ENCODE measurements at places on chromosomes 16 and 17.

DNA sequence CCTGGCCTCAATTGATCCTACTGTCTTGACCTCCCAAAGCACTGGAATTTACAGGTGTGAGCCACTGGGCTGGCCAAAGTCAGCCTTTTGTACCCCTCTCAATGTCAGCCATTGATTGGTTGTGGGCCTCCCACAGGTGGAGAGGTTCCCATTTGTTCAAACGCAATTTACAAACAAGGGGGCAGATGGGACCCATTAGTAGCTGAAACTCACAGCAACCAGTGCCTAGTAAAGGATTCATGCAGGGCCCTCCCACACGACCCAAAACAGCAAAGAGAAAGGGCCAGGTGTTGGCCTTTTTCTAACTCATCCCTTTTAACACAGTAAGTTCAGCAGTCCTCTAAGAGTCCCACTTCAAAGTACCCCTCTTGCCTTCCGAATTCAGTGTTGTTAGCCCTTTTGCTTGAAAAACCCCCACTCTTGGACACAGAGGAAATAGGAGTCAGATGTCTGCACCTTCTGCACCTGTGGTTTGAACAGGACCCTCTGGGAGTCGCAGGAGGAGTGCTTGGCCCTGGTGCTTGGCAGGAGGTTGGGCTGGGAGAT, 89.2 kb downstream of the PITPNC1 start:
- no peak for DNase-seq

DNA sequence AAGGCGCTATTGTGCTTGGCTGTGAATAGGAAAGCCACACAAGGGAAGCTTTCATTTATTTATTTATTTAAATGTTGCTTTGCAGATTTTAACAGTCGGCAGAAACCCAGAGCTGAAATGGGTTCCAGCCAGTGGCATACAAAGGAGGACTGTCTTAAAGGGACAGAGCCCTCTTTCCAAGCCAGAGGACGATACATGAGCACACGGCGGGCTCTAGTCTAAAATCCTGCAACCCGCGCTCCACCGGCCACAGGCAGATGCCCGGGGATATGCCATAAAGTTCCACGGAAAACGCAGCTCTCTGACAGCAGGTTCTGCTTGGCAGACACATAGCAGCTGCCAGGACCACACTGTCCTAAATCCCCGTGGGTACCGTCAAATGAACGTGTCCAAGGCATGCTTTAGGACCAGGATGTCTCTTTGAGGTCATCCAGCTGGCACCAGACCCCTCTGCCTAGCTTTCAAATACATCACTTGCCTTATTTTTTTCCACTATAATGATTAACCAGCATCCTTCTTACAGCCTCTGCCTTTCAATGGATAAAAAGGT, 64.6 kb downstream of the CYTH1 start:
- DNase-seq, result no peak

DNA sequence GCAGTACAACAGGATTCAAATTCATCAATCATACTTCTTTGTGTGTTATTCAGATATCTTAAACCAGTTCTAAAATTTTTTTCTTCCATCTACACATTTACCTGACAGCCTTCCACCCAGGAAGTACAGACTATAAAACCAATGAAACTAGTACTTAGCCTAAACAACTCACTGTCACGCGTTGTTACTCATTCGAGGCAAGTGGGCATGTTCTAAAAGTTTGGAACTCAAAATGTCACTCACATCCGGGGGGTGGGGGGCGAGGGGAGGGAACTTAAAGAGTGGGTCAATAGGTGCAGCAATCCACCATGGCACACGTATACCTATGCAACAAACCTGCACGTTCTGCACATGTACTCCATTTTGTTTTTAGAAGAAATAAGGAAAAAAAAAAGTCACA, 90.4 kb upstream of the PLEKHM1 start:
- DNase-seq, result no peak

DNA sequence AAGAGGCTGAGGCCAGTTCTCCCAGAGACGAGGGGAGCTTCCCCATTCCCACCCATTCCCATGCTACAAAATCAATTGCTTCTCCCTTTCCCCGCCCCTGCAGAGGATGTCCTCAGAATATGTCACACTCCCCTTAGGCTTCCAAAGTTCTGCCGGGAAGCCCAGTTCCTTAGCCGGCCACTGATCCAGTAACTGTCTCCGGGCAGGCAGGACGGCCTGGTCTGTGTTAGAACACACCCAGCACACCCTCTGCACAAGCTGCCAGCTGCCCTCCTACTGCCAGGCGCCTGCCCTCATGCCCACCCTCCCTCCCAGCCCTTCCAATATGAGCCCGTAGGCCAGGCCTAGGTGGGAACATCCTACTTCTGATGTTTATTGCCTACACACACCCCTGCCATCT, 31.1 kb downstream of the SGSM2 start:
- no peak for DNase-seq

DNA sequence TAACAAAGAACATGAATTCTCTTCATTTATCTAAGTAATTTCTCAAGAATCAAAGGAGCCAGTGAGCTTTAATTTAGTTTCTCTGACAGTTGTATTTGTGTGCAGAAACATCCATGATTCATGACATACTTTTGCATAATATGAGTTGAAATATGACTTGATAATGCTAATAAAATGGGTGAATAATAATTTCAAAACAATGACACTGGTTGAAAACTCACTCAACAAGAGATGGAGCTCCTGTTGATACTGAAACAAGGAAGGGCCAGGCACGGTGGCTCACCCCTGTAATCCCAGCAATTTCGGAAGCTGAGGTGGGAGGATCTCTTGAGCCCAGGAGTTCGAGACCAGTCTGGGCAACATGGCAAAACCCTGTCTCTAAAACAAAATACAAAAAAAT, 147.0 kb downstream of the MAP2K6 start:
- no peak for DNase-seq

- no peak for DNase-seq
These were observed 23.2 kb upstream of the TEKT3 start for GRCh38 chr17:15364615-15365014.

GRCh38 chr17:46727572-46728348, 90.7 kb downstream of the WNT3 start:
- no peak for DNase-seq

DNA sequence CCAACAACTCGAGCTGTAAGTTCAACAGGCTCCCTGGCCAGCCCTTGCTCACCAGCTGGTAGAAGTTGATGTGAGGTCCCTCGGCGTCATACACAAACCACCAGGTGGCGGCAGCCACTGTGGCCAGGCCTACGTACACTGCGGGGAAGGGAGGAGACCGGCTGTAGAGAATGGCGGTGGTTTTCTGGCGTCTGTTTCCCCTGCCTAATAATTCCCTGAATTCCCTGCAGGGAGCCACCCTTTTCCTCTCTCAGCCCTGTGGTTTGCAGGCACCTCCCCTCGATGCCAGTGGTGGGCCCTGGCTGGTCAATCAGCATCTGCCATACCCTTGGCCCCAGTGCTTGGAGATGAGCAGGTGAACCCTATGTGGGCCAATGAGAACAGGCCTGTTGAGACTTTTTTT, 18.9 kb upstream of the P2RX1 start:
- peak; percentile 54 for DNase-seq

GRCh38 chr16:57955572-57956188, 15.2 kb downstream of the CNGB1 start:
- DNase-seq, result no peak
